ENCODE measurements at places on chromosomes 5 and 9. TPM values are rescaled to one million over a fixed set of nuclear protein-coding genes. Genes with fewer than 3 reads are reported as not detected.

ENHO gene
- total RNA-seq, result not detected

SEMA5A gene
- 6.4 TPM for total RNA-seq

SEC16A gene
- 33.7 TPM for total RNA-seq

EGR1 gene
- 17.3 TPM for total RNA-seq

CKMT2 gene
- 1.0 TPM for total RNA-seq

RALGPS1 gene
- total RNA-seq, result 0.67 TPM

AJM1 gene
- total RNA-seq, result 0.45 TPM

SYK gene
- total RNA-seq, result not detected

LHX3 gene
- total RNA-seq, result not detected

TLE4 gene
- 14.0 TPM for total RNA-seq

IL4 gene
- not detected for total RNA-seq

CA9 gene
- total RNA-seq, result 0.74 TPM

CRHBP gene
- total RNA-seq, result 0.45 TPM

ARL10 gene
- 3.4 TPM for total RNA-seq

EIF4E1B gene
- not detected for total RNA-seq

FGD3 gene
- not detected for total RNA-seq

GRK6 gene
- 34.5 TPM for total RNA-seq

BTNL3 gene
- total RNA-seq, result not detected

FOXD4L6 gene
- total RNA-seq, result not detected

MRRF gene
- total RNA-seq, result 36.3 TPM

PRR16 gene
- 23.9 TPM for total RNA-seq

LIX1 gene
- not detected for total RNA-seq

HAVCR1 gene
- not detected for total RNA-seq

SH3GLB2 gene
- total RNA-seq, result 38.5 TPM
